ENCODE measurements at places on chromosomes 11 and 22.

DNA sequence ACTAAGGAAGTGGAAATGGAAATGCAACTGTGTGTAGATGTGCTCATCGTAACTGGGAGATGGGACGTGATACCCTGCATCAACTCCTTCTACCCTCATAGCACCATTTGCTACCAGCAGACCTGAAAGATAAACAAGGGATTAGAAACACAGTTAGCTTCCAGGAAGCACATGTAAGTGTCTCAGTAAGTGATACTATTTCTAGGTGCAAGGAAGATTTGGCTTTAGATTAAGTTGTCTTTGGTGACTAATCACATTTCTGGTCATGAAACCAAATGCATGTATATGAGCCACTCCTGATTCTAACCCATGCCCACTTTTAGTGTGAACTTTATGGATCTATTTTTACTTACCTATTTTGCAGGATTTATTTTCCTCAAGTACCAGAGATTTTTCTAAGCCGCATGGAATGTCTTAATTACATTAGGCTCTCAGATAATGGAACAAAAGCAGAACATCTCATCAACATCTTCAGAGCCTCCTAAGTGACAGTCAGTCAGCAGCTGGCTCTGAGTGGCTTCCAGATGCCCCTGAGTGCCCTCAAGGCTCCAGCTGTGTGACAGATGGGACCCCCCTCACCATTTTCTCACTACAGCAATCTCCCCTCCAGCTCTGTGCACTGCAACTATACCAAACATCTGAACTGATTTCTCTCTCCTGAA lies 21.2 kb downstream of the SLC5A12 start:
- DNase-seq: peak; percentile 33

DNA sequence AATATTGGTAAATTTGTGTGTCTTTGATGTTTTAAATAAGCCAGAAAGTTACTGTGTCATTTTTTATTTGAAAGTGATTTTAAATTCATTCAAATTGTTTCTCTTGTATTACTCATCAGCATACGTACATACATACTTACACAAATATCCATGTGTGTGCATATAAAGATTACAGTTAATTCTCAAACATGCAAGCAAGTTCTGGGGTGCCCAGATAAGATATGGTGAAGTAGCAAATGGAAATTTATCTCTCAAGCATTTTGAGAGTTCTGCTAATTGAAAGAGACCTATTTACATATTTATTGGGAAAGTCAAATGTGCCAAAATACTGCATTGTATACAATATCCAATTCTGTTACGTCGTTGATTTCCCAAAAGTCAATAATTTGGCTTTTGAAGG lies 1024.0 kb upstream of the CNTN5 start:
- DNase-seq: no peak

GRCh38 chr22:23549198-23549595 lies 30.9 kb downstream of the IGLL1 start:
- DNase-seq: no peak

DNA sequence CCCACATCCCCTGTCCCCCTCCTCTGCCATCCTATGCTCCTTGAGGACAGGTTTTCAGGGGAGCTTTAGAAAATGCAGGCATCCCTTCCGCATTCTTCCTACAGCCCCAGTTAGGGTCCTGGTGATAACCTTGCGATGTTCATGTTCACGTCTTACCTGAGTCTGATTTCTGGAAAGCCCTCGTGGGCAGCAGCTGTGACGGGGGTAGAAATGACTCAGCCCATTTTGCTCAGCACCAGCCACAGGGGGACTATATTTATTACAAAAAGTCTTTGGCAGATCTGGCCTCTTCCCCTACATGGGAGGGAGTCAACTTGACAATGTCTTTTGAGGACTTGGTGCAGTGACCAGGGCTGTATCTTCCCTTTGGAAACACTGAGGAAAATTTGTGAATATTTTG lies 12.3 kb downstream of the PKNOX2 start:
- no peak for DNase-seq

GRCh38 chr11:14981507-14981906 lies 9.4 kb upstream of the CALCA start:
- DNase-seq: no peak

DNA sequence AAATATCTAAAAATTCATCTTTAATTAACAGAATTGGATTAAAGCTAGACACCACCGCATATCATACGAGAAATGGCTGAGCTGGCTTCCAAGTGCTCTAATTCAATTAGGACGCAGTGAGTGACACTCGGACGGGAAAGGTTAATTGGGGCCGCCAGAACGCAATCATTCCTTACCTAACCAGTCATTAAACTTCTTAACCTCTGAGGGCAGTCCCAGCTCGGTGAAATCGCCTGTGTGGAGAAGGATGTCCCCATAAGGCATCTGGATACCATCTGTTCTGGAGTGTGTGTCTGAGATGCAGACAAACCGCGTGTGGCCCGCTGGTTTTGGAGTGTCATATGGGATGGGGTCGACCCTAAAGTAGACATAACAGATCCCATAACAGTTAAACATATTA lies 50.3 kb downstream of the MPPED2 start:
- DNase-seq: peak; percentile 2

- peak; percentile 97 for DNase-seq
Measured at GRCh38 chr11:63681321-63682065, at the start of gene RTN3. Gene RTN3 (plus strand): TSS chr11:63681500. CDS start chr11:63681637, 137 bp downstream.

DNA sequence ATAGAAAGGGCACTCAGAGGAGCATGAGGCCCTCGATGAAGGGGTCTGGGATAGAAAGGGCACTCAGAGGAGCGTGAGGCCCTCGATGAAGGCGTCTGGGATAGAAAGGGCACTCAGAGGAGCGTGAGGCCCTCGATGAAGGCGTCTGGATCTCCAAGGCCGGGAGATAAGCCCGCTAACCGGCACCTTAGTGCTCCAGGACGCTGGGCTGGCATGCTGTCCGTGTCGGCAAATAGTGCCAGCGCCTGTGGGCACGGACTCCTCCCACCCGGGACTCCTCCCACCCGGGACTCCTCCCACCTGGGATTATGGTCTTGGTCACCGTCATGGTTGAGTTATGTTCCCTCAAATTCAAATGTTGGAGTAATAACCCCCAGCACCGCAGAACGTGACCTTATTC lies 725.3 kb downstream of the BRD1 start:
- DNase-seq: no peak

GRCh38 chr11:80727315-80727714 lies 1286.5 kb upstream of the TENM4 start:
- peak; percentile 3 for DNase-seq

DNA sequence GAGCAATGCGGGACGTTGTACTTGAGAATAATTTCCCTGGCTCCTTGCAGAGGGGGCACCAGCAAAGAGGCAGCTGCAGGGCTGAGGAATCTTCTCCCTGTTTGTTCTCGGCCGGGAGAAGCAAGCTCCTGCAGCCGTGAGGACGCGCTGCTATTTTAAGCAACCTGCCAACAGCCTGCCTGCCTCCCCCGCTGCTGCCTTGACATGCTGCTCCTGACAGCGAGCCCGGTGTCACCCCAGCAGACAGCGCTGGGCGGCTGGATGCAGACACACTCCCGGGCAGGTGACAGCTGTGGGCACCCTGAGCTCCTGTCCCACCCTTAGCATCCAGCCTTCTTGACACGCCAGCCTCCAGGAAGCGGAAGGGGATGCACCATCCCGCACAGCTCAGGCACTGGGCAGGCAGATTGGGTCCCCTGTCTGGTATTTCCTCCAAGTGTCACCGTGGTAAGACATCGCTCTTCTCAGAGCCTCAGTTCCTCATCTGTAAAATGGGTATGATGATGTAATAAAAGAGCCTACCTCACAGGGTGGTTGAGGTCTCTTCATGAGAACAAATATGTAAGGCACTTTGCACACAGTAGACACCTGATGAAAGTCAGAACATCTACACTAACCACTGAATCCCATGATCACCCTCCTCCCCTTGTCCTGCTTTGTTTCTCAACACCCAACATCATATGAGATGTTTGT lies 530.6 kb downstream of the MN1 start:
- peak; percentile 47 for DNase-seq

DNA sequence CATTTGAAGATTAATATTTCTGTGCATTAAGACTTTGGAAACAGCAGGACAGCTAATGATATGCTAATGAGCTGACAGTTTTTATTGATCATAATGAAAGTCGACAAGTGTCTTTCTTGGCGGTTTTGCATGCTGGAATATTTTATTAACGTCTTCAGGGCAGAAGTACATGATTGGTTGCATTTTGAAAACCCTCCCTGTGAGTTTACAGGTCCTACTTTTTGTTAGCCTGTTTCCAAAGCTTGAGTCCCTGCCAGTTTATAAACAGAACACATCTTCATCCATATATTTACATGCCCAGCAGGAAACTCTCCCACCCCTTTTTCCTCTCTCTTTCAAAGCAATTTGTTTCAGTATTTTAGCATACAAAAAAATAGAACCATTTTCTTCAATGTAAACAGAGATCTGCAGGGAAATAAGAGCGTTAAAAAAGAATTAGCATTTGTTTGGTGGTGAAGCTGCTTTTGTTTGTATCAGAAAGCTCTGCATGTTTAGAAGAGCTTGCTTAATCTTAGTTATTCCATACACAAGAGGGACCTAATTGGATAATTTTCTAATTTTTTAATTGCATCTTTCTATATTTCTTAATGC lies 243.6 kb downstream of the NELL1 start:
- DNase-seq: no peak

DNA sequence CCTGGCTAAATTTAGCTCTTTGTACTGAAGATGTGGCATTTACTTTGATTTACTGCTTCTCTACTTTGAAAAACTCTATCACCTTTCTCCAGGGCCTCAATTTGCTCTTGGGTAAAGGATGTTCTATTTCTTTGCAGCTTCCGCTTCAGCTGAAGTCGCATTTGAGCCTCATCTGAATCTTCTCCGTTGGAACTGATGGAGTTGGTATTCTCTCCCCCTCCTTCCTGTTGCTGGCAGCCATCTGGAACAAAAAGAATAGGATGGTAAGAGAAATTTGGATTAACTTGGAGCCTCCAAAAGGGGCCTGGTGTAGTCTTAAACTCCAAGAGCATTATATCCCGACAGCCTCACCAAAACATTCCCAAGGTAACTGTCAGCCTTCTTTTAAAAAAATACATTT lies 16.6 kb downstream of the PAX6 start:
- no peak for DNase-seq

GRCh38 chr22:23608583-23608982 lies 23.5 kb downstream of the DRICH1 start:
- peak; percentile 26 for DNase-seq

GRCh38 chr11:76064192-76064591 lies 142.1 kb downstream of the WNT11 start:
- DNase-seq: no peak

DNA sequence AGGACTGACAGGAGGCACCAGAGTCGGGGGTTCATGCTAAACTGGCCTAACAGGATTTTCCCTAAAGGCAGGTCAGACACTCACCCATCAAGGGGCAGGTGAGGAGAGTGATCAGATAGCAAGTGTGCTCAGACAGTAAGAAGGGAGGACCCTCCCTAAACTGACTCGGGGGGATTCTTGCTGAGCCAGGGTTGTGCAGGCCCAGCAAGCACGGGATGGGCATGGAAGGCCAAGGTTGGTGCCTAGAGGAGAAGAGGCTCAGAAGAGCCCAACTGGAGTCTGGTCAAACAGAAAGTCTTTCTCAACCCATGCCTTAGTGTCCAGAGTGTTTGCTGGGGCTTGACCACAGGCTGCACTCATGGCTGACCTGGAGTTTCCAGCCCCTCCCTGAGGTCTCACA lies 6.2 kb upstream of the APOL1 start:
- no peak for DNase-seq

GRCh38 chr22:42368379-42369249 lies 63.6 kb downstream of the NFAM1 start:
- no peak for DNase-seq

DNA sequence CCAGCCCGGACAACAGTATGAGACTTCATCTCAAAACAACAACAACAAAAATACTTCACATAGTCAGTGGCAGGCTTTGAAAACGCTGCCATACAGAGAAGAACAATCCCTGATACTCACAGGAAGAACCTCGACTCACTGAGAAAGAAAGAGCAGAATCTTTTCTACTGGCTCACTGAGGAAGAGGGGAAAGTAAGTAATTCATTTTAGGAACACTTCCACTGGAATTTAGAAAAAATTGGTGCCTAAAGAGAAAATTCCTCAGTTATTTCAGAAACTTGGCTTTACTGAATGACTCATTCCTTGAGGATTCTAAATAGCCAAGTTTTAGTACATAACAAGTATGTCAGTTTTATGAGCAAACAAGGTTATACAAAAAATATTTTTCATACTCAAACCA lies 12.3 kb downstream of the NARS2 start:
- DNase-seq: peak; percentile 86

DNA sequence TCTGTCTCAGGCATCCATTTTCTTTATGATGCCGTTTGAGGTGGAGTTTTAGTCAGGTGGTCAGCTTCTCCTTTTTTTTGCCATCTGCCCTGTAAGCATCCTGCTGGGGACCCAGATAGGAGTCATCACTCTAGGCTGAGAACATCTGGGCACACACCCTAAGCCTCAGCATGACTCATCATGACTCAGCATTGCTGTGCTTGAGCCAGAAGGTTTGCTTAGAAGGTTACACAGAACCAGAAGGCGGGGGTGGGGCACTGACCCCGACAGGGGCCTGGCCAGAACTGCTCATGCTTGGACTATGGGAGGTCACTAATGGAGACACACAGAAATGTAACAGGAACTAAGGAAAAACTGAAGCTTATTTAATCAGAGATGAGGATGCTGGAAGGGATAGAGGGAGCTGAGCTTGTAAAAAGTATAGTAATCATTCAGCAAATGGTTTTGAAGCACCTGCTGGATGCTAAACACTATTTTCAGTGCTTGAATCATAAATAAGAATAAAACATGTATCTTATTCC lies 10.9 kb upstream of the HBE1 start:
- peak; percentile 95 for DNase-seq

GRCh38 chr22:37428649-37429586 lies 1.6 kb upstream of the ELFN2 start:
- peak; percentile 59 for DNase-seq

DNA sequence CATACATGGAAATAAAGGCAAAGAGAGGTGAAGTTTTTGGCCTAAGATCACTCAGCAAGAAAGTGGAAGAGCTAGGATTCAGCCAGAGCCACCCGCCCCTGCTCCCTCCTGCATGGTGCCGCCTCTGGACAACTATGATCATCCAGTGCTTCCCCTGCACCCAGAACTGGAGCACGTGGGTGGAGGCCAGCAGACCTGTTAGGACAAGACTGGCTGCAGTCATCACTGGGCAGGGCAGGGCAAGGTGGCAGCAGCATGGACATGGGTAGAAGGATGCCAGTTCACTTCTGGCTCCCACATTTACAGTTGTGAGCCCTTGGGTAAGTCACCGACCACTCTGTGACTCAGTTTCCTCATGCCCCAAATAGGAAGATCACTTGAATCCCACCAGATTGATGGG lies 131.0 kb downstream of the FBXO7 start:
- no peak for DNase-seq

GRCh38 chr22:35491908-35492380 lies 48.7 kb upstream of the RASD2 start:
- no peak for DNase-seq

DNA sequence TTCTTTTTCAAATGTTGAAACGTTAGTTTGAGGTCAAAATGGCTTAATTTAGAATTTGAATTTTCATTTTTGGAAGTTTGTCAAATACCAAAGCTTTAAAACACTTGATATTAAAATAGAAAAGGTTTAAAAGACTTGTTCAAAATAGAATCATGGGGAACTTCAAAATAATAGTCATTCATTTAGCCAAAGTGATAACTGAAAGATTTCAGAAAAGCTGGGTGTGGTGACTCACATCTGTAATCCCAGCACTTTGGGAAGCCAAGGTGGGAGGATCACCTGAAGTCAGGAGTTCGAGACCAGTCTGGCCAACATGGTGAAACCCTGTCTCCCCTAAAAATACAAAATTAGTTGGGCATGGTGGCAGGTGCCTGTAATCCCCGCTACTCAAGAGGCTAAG lies 10.9 kb downstream of the GSTP1 start:
- no peak for DNase-seq

Measured in fibroblast of skin of right biceps (primary cell).